Hematopoietic multipotent progenitor cell treated with erythropoietin and hydrocortisone succinate and interleukin-3 and kit ligand, for 4 days (in vitro differentiated cells): ENCODE measurements at places on chromosomes 2 and 18.

- DNase-seq: no peak
Observed at GRCh38 chr2:223735659-223736244, 101.6 kb downstream of the AP1S3 start.

DNA sequence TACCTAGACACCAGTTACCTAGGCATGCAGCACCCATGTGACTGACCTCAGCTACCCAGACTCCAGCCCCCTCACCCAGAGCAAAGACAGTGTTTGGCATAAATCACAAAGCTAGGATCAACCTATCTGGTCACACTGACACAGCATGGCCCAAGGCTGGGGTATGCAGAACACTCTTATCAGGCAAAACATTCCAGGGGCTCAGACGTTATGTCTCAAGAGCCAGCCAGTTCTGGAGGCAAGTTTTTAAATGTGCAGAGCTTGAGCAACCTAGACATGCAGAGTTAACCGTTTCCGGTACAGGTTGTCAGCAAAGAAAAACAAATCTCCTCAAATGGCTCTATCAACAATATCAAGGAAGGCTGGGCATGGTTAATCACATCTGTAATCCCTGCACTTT is 92.8 kb downstream of the AP1S3 start:
- DNase-seq: no peak

GRCh38 chr2:71538241-71538640 is 84.9 kb downstream of the DYSF start:
- DNase-seq: no peak

DNA sequence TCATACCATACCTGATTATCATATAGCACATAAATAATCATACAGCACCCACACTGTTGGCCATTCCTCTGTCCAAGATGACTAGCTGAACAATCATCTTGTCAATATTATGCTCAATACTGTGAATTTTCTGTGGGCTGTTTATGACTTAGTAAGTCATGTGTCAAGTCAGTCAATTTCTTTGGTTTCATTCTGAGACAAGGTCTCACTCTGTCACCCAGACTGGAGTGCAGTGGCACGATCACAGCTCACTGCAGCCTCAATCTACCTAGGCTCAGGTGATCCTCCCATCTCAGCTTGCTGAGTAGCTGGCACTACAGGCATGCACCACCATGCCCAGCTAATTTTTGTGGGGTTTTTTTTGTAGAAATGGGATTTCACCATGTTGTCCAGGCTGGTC is 5.7 kb downstream of the MCM6 start:
- DNase-seq: no peak

GRCh38 chr2:28449488-28450395 is 46.1 kb upstream of the PLB1 start:
- peak; percentile 33 for DNase-seq

DNA sequence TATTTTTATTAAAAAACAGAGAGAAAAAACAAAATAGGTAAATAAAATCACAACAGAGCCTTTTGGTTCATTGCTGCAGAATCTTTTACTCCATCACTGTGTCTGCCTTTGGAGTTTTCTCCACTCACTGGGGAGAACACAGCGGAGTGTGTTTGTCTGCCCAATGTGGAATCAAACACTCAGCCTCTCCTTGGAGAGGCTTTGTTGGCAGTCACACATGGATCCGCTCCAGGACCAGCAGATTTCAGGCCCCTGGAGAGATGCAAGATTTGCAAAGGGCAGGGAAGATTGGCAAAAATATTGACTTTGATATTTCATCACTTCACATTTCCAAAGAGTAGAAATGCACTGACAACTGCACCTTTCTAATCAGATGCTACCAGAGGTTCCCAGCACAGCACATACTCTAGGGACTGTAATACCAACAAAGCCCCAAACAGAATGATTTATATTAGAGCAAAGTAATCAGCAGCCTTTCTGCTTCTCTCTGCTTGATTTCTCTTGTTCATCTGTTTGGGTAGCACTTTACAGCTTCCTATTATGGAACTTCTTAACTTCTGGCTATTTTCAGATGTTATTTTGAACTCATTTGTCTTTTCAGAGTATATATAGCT is 1898.8 kb upstream of the PIK3C3 start:
- no peak for DNase-seq

- DNase-seq: peak; percentile 54
Observed at GRCh38 chr2:157055660-157056199, 201.8 kb upstream of the GALNT5 start.
